ENCODE measurements at places on chromosomes 1 and 21.

DNA sequence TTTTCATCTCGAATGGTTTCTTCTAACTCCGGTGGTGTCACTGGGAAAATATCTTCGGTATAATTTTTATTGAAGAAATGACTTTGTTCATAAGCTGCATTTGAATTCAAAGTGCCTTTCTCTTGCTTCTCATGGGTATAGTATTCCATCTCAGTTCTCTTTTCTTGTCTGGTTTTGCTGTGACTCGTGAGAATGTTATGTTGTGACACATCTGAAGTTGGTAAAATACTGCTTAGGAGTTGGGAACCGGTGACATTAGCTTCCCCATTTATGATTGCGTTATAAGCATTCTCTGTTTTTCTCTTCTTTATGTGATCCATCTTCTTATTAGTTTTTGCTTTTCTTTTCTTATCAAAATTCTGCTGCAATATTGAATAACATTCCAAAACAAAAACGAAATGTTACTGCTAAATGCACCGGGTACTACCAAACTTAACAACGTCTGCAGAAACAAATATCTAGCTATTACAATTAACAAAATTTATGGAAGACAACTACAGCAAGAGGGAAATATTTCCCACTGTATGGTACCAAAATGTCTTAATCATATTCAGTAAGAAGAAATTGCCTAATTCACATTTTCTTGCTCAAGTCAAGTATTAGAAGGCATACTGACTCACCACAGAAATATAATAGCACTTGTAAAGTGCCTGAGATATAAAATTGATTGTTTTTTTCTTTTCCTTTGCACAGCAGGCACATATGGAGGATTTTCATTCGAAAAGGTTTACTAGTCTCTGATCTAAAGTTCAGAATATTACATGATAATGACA lies 15.5 kb downstream of the LRIF1 start:
- DNase-seq: no peak

DNA sequence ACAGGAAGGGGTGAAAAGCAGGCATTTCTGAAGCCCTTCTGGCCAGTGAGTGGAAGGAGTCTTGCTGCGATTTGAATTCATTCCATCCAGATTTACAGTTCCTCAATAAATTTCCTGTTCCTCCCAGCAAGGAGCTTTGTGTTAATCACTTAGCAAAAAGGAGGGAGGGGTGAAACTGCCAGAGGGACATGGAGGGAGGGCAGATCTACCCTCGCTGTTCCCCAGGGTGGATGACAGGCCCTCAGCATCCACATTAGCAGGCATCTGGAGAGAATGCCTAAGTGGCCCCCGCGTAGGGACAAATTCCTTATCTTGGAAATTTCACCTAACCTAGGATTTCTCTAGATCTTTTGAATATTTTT lies 1.2 kb downstream of the ETV3 start:
- DNase-seq: no peak

DNA sequence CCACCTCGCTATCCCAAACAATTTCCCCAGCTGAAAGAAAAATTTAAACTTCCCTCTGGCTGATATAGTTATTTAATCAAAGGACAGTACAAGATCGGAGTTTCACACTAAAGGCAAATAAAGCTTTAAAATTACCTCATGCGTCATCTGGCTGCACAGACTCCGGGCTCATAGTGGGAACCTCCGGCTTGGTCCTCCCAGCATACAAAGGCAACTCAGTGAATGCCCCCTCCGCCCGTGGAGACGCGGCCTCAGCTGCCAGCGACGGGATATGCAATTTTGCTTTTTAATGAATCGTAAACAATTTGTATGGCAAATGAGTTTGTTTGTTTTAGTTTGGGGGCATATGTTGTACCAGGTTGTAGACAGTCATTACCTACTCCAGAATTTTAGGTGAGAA lies 214.6 kb upstream of the NFIA start:
- DNase-seq: no peak

DNA sequence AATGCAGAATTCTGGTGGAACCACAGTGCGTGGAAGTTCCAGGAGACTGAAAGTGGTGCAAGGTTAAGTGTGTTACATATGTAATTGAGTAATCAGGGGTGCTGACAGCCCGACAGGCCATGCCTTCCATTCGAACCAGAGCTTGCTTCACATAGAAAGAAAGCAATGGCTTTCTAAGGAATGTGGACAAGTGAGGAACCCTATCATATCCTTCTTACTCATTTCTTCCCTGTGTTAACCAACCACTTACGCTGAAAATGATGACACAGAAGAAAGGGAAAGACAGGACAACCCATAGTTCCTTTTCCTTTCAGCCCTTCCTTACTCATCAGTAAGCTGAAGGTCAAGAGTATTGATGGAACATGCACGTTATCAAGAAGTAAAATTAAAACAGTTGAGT lies 48.1 kb upstream of the KCNA3 start:
- DNase-seq: no peak

- no peak for DNase-seq
These were observed 118.2 kb downstream of the RRAGC start for GRCh38 chr1:38741341-38741740.

Data from esophagus squamous epithelium (tissue), 5 donors.